ENCODE measurements at places on chromosomes 2 and 18.

GRCh38 chr2:10406016-10406415 is 42.1 kb downstream of the ODC1 start:
- DNase-seq = no peak

- no peak for DNase-seq
Measured at GRCh38 chr2:106138543-106139237, 55.4 kb downstream of the UXS1 start.

GRCh38 chr2:30024281-30024680 is 102.9 kb upstream of the ALK start:
- no peak for DNase-seq

- DNase-seq = peak; percentile 43
Measured at GRCh38 chr2:232668805-232669444, 28.2 kb upstream of the GIGYF2 start.

DNA sequence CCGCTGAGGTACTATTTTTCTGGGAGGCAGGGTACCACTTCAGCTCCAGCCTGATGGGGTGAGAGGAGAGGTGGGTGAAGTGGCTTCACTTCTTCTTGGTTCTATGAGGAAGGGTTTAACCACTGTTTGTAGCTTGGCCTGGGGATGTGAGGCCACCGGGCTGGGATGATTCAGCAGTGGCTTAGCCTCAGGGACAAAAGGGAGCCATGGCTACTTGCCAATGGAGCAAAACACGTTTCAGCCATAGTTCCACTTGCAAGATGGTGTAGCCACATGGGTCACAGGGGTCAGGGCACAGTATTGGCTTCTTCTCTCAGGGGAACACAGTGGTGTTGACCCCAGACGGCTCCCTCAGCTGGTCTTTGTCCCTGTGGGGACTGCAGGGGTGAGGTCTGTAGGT is 14.9 kb downstream of the ZDBF2 start:
- DNase-seq = peak; percentile 44

DNA sequence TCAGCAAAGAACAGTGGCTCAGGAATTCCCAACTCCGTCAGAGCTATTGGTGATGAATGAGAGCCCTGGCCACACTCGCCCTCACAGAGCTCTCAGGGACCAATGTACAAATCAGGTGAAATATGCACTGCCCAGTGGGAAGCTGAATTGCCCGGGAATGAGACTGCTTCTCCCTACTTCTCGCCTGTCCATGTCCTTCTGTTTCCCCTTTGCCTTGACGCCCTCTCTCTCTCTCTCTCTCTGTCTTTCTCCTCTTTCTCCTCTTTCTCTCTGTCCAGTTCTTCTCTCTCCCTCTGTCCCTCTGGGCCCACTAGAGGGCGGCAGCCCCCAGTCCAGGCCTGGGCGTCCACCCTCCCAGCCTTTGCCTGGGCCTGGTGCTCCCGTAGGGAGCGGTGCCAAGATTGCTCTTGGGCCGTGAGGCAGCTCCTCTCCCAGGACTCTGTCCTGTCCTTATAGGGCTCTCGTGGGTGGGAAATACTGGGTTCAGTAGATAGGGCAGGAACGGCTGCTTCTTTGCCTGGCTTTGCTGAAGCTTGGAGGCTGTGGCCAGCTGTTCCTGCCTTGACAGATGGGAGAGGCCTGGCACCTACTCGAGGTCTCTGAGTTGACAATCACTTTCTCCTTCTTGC is 28.4 kb upstream of the PUM2 start:
- DNase-seq = peak; percentile 85

DNA sequence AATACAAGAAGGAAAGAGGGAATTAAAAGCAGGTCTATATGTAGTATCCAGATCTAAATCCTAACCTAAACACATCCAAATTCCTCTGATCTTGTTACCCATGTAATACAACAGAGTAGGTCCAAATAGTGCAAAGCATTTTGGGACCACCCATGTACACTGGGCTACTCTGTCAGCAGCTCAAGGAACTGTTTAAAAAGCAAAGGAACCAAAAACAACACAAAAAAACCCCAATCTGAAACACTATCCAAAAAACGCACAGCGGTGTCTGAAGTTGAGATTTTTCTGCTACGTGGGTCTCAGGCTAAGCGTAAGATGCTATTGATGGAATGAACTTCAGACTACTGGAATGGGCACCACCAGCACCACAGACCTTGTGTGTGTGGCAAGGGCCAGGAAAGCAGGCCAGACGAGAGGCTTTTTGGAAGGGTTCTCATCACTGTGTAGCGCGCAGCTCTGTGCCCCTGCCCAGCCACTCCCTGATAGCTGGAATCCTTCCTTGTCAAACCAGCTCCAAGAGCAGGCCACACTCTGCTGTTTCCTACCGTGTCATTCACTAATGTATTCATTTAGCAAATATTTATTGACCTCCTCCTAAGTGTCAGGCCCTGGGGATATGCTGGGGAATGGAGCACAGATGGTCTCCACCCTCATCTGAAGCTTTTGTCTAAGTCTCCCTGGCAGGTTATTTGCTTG is 101.4 kb downstream of the COLEC12 start:
- peak; percentile 19 for DNase-seq

DNA sequence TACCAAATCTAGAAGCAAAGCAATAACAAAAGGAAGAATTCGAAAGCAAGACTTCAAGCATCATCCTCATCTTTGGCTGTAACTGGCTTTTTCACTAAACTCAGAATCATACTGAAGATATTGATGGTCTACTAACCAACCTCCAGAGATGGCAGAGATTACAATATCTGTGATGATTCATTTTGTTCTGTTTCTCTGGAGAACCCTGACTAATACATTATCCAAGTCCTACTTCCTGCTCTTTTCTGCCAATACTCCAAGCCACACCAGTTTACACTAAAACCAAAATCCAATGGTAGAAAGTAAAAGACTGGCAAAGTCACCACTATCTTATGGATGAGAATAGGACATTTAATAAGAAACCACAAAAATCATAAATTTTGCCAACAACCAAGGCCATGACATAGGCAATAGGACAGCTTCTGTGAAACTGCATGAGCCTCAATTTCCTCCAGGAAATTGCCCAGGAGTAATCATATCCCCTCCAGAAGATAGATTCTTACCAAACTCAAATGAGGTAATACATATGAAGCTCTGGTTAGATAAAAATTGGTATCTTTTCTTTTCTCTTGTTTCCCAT is 159.8 kb downstream of the METTL4 start:
- peak; percentile 90 for DNase-seq

DNA sequence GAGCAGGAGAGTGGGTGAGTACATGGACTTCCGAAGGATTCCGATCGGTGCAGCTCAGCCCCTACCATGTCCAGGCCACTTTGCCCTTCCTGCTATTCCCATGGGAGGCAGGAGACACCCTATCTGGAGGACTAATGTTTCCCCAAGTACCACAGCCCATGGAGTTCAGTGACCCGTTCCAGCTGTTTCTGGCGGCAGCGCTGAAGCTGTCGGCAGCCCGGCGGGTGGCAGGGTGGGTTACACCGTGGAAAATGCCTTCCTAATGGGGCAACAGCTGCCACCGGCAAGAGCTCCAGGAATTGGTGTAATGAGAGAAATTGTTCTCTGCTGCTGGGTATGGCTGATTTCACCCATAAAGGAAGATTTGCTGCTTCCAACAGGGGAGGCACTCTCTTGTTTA is 98.3 kb downstream of the MYCN start:
- DNase-seq = no peak

- peak; percentile 62 for DNase-seq
Measured at GRCh38 chr2:53286345-53286744, 481.3 kb upstream of the CHAC2 start.

- DNase-seq = no peak
Measured at GRCh38 chr2:41723526-41723925, 324.3 kb upstream of the PKDCC start.

DNA sequence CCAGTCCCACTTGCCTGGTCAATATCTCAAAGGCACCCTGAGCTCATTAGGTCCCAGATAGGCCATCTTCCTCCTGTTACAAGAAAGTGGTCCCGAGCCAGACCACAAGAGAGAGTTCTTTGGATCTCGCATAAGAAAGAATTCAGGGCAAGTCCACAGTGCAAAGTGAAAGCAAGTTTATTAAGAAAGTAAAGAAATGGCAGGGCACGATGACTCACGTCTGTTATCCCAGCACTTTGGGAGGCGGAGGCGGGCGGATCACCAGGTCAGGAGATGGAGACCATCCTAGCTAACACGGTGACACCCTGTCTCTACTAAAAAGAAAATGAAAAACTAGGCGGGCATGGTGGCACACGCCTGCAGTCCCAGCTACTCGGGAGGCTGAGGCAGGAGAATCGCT is 10.8 kb upstream of the SMAD7 start:
- DNase-seq = peak; percentile 22

DNA sequence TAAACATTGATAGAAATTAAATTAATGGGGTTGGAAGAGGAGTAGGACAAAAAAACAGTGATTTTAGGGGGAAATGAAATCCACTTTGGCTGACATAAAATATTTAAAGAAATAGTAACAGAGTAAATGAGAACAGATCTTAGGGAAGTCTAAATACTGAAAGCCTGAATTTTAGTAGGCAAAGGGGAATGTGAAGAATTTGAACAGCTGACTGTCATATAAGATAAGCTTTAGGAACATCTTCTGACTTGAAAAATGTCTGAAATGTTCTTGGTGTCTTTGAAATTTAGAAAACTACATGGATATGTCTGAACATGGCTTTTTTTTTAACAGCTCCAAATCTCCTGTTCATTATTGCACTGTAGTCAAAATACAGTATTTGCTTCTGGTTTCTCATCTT is 150.3 kb downstream of the CALCRL start:
- no peak for DNase-seq

DNA sequence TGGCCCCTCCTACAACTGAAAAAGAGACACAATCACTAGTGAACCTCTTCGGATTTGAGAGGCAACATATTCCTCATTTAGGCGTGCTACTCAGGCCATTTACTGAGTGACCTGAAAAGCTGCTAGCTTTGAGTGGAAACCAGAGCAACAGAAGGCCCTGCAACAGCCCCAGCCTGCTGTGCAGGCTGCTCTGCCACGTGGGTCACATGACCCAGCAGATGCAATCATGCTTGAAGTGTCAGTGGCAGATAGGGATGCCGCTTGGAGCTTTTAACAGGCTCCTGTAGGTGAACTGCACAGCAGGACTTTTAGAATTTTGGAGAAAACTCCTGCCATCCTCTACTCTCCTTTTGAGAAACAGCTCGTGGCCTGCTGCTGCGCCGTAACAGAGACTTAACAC is 578.6 kb upstream of the RAB6C start:
- no peak for DNase-seq

All from ELR (cell line).